ENCODE measurements at places on chromosomes 7 and 10. TPM values are rescaled to one million over a fixed set of nuclear protein-coding genes. Genes with fewer than 3 reads are reported as not detected.

The MYH16 gene
- total RNA-seq: not detected

The REEP3 gene
- 42.9 TPM for total RNA-seq

The NCAPG2 gene
- total RNA-seq: 5.8 TPM

The LRMDA gene
- total RNA-seq: 26.9 TPM

The PALD1 gene
- 109 TPM for total RNA-seq

The ING3 gene
- total RNA-seq: 28.3 TPM

The ACTL6B gene
- not detected for total RNA-seq

The ARMC3 gene
- not detected for total RNA-seq

The ERV3-1 gene
- 2.9 TPM for total RNA-seq

The EPHB6 gene
- total RNA-seq: under 0.01 TPM

The TRIM24 gene
- total RNA-seq: 13.0 TPM

The LRRC17 gene
- total RNA-seq: 0.43 TPM

The PAPSS2 gene
- total RNA-seq: 218 TPM

The ASCC1 gene
- total RNA-seq: 29.7 TPM

The PHKG1 gene
- 0.52 TPM for total RNA-seq

The SPDYE8 gene
- total RNA-seq: not detected

The ACADSB gene
- 5.2 TPM for total RNA-seq

The OPN1SW gene
- total RNA-seq: not detected

The LIPK gene
- total RNA-seq: not detected

The WAPL gene
- 41.9 TPM for total RNA-seq

The SH2D4B gene
- under 0.01 TPM for total RNA-seq

The OR2A1 gene
- not detected for total RNA-seq

The PTPRE gene
- 154 TPM for total RNA-seq

The FAM241B gene
- 0.09 TPM for total RNA-seq

The CASTOR2 gene
- 10.2 TPM for total RNA-seq

The FAM107B gene
- 88.1 TPM for total RNA-seq

The FKBP6 gene
- not detected for total RNA-seq

The PIP gene
- total RNA-seq: not detected

The SPAM1 gene
- total RNA-seq: not detected

The BLOC1S2 gene
- total RNA-seq: 39.3 TPM

The SLC35G1 gene
- total RNA-seq: 4.9 TPM

The PNLIPRP2 gene
- not detected for total RNA-seq

The FBXO24 gene
- total RNA-seq: 0.11 TPM

The LIPM gene
- total RNA-seq: not detected

The CAMK2B gene
- total RNA-seq: not detected

The OR2A42 gene
- not detected for total RNA-seq

The CPXM2 gene
- not detected for total RNA-seq

The MSMB gene
- total RNA-seq: not detected

The AP5Z1 gene
- 20.1 TPM for total RNA-seq

The ZNF467 gene
- total RNA-seq: 6.1 TPM

The RELN gene
- 1,060 TPM for total RNA-seq

Data from dermis lymphatic vessel endothelial cell (primary cell).